ENCODE measurements at places on chromosomes 7 and 10.

DNA sequence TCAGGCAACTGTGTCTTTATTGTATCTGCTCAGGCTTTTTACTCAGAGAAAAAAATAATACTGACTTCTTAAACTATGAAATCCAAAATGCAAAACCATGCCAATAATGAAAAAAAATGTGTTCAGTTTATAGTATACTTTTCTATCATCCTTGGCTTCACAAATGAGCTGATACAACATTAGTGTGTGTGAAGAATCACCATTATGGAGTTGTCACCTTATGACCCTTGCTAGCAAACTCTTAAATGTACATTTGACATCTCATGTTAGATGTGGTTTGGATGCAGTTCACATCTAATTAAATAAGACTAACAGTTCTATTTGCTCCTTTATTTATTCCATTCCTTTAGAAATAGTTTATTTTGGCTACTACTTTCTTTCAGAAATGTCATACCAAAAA, 4.2 kb upstream of the OR2A2 start:
- no peak for DNase-seq

- no peak for DNase-seq
Measured at GRCh38 chr7:20598459-20599309, 16.8 kb upstream of the ABCB5 start.

DNA sequence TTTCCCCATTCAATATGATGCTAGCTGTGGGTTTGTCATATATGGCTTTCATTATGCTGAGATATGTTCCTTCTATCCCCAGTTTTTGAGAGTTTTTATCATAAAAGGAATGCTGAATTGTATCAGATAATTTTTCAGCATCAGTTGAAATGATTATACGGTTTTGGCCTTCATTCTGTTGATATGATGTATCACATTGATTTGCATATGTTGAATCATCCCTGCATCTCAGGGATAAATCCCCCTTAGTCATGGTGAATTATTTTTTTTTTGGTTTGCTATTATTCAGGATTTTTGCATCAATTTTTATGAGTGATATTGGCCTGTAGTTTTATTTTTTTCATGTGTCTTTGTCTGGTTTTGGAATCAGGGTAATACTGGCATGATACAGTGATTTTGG, 1152.3 kb upstream of the C7orf33 start:
- no peak for DNase-seq

DNA sequence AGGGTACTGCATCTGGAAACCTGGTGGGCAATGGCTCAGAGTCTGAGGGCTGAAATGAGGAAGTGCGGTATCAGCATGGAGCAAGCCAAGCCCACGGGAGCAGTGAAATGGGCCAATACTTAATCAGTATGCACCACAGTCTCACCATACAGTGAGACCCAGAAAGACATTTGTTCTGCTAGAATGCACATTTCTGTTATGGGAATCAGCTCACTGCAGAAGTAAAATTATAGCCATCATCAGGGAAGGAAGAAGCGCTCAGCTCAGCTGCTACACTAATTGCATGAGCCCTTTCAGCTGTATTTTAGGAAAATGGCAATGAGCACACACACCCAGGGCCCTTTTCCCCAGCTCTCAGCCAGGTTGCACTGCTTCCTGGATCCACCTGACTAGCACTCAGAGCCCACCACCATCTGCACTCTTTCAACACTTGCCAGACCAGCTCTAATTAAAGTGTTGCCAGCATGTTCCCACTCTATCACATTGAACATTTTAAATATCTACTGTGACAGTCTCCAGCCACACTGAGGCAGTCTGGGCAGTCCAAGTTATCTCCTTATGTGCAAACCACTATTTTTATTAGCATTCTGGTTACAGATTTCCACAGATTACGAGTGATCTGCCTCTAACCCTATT, 44.2 kb upstream of the PIK3AP1 start:
- no peak for DNase-seq

DNA sequence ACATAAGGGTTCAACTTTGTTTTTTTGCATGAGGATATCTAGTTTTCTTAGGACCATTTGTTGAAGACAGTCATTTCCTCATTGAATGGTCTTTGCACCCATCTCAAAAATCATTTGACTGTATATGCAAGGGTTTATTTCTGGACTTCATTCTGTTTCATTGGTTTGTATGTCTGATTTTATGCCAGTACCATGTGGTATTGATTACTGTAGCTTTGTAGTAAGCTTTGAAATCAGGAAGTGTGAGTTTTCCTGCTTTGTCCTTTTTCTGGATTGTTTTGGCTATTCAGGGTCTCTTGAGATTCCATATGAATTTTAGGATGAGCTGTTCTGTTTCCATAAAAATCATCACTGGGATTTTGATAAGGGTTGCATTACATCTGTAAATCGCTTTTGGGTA, 63.9 kb downstream of the SND1 start:
- no peak for DNase-seq

GRCh38 chr7:80415522-80415921, 96.3 kb downstream of the GNAT3 start:
- DNase-seq, result no peak

DNA sequence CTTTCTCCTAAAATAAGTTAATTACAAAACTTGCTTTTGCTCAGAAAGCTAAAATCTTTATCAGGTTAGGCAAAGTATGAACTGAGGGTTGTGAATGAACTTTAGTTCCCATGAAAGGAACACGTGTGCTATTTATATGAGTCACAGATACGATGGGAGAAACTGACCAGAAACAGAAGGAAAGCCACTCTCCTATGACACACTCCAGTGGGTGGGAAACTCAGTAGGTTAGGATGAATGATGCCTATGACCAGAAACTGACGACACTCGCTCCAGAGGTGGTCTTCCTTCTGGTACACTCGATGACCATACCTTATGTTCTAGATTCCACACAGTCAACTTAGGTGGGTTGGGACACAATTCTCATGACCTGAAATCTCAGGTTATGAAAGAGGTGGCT, 215.7 kb upstream of the INHBA start:
- no peak for DNase-seq

DNA sequence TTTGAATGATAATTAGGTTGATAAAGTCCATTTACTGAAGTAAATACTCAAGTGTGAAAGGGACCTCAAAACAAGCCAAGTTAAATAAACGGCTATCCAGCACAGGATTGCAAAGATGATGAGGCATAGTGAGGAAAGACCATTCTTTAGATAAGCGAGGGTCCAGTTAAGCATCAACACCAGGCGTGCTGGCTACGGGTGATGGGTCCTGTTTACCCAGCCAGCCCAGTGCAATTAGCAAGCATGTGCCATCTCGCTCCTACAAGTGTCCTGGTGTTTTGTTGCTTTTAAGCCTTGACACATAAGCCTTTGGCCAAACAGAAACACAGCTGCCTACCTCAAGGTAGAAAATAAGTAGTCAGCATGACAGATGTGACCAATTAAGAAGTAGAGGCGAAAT, 7.1 kb downstream of the NEBL start:
- no peak for DNase-seq

- no peak for DNase-seq
Measured at GRCh38 chr7:77270094-77270480, 70.5 kb upstream of the FGL2 start.

DNA sequence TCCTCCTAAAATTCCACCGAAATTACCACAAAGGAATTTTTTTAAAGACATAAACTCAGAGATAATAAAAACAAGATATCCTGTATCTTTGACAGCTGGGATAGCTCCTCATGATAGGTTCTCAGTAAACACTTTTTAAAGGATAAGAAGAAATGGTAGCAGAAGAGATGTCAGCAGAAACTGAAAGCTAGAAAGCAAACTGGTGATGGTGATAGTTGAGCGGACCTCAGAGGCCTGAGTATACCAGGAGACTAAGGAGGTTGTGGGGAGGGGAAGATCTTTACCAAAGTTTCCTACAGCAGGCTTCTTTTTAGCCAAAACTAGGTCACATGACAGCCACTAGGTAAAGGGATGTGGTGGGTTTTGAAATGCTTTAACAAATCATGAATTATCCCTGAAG, 22.5 kb downstream of the PCGF5 start:
- no peak for DNase-seq

DNA sequence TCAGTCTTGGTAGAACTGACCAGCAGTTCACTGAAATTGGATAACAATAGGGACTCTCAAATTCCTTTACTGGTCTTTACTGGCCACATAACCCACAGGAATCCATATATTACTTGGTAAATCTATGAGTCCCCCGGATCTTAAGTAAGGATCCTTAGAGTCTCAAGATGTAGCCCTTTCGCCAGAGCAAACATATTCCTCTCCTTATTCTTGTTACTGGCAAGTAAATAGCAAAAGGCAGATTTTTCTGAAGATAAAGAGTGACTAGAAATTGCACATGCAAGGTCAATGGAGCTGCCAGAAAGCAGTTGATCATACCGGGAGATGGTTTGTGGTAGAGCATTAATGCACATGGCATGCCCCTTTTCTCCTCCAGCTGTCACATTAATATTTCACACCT, 283.0 kb downstream of the HDAC9 start:
- no peak for DNase-seq

- no peak for DNase-seq
Measured at GRCh38 chr7:77370606-77371005, 45.5 kb downstream of the GSAP start.

DNA sequence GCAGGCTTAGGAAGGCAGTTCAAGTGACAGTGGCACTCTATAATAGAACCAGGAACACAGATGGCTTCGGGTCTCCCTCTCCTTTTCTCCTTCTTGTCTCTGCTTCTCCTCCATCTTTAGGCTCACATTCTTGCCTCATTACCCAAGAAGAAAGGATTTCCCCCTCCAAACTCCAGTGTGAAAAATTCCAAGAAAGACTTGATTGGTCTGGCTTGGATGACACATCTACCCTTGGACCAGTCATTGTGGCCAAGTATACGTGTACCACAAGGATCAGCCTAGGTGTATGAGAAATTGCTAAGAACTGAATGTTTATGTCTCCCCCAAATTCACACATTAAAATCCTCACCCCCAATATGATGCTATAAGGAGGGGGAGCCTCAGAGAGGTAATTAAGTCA, 53.9 kb downstream of the PRTFDC1 start:
- no peak for DNase-seq

- DNase-seq, result no peak
Measured at GRCh38 chr7:75888464-75889222, 9.8 kb downstream of the RHBDD2 start.

GRCh38 chr7:87506246-87507180, 31.0 kb upstream of the ABCB4 start:
- no peak for DNase-seq

GRCh38 chr7:103325744-103326143, 18.8 kb downstream of the DNAJC2 start:
- DNase-seq, result no peak

- DNase-seq, result no peak
Measured at GRCh38 chr10:91416339-91416855, 6.3 kb downstream of the HECTD2 start.

DNA sequence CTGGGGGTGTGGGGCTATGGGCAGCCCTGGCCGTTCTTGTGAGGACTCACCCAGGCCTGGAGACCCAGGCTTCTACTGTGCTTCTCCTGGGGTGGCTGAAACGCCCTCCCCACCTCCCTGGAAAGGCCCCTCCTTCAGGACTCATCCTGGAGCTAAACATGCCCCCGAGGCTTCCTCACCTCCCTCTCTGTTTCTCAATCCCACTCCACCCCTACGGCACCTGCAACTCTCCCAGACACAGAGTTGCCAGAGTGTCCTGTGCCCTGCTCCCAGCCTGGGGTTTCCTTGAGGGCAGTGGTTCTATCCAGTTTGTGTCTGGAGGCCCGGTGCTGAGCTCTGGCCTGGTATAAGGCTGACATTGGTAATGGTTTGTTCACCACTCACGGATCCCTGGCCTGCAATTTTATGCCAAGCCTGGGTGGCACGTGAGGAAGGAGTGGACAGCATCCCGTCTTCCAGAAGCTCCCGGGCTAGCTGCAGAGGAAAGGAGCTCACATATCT, 68.0 kb downstream of the GRID1 start:
- no peak for DNase-seq
